PC-9 (cell line): ENCODE measurements at places on chromosomes 7 and 10. TPM values are rescaled to one million over a fixed set of nuclear protein-coding genes. Genes with fewer than 3 reads are reported as not detected.

Gene ABCA13
- 0.10 and 0.76 TPM in 2 replicates for total RNA-seq

Gene ITIH5
- total RNA-seq = not detected in 2 replicates

GRCh38 chr7:137704723-137705122, 142.1 kb downstream of the DGKI start:
- no peak overlapping the region for H3K4me3 ChIP-seq
- H3K27ac ChIP-seq = no peak overlapping the region
- H3K4me1 ChIP-seq = no peaks in the 10 kb centered on the region
- H3K36me3 ChIP-seq = no peaks in the 10 kb centered on the region

GRCh38 chr10:75643944-75644692, 212.7 kb downstream of the LRMDA start:
- H3K4me1 ChIP-seq = no peaks in the 10 kb centered on the region
- H3K27ac ChIP-seq = no peak overlapping the region
- DNase-seq = no peak
- H3K4me3 ChIP-seq = no peak overlapping the region

GRCh38 chr10:57338823-57339558, 928.7 kb downstream of the IPMK start:
- H3K27ac ChIP-seq = no peak overlapping the region
- H3K4me3 ChIP-seq = no peak overlapping the region
